Activated CD4-positive, alpha-beta T cell treated with anti-CD3 and anti-CD28 coated beads for 36 hours (primary cell): ENCODE measurements at places on chromosomes 5 and 9.

DNA sequence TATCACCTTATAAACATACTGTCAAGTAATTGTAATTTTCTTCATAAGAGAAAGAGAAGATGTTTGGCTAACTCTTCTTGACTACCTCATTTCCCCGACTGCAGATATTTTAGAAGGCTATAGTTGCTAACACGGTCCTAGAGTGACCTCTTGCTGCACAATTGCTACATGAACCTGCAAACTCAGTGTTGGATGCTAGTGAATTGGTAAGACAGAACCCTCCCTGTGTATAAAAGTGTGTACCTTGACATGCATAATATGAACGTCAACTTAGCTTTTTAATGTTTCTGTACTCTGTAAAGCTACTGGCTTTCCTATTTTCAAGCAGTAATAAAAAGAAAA, 46.7 kb upstream of the CER1 start:
- DNase-seq, result no peak

DNA sequence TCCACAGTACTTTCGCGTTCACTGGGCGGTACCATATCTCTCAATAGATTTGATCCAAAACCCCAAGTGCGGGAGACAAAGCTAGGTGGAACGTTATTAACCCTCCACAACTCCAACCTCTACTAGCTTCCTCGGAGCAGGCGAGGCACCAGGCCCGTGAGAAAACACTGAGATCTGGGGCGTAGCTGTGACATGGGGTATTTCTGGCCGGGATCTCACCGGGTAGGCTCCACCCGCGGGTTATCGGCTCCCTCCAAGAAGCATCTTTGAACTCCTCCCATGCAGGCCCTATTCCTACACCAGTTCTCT, 350 bp upstream of the SLC25A46 start:
- no peak for DNase-seq

GRCh38 chr9:124010665-124011321, 775 bp upstream of the LHX2 start:
- peak; percentile 36 for DNase-seq

- no peak for DNase-seq
Observed at GRCh38 chr5:3385991-3386519, 209.6 kb upstream of the IRX1 start.

DNA sequence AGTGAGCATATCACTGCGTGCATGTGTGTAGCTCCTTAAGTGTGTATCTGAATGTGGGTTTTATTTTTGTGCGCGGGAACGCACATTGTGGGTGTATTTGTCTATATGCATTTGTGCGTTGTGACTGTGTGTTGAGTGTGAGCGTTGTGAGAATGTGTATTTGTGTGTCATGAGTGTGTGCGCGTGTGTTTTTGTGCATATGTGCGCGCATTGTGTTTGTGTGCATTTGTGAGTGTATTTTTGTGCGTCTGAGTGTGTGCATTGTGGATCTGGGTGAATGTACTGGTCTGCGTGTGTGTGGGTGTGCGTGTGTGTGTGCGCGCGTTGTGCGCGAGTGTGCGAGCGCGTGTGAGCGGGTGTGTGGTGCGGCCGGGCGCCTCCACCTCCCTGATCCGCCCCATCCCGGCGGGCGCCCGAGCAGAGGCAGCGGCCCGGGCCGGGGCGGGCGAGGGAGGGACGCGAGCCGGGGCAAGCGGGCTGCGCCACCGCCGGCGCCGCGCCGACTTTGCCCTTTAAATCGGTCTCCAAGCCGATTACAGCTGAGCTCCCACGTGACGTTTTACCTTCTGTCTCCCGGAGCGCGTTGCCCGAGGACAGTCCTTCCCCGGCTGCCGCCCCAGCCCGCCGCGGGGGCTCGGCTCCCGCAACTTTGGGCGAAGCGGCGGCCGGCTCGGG, at the start of gene RASGRF2:
Gene RASGRF2, plus strand, starts transcription at position 596 of the 675 bp plus-strand sequence. CDS start 376 bp downstream, outside the sequence.
- DNase-seq, result peak; percentile 76

- no peak for DNase-seq
Observed at GRCh38 chr5:151896031-151896691, 28.5 kb downstream of the GLRA1 start.

DNA sequence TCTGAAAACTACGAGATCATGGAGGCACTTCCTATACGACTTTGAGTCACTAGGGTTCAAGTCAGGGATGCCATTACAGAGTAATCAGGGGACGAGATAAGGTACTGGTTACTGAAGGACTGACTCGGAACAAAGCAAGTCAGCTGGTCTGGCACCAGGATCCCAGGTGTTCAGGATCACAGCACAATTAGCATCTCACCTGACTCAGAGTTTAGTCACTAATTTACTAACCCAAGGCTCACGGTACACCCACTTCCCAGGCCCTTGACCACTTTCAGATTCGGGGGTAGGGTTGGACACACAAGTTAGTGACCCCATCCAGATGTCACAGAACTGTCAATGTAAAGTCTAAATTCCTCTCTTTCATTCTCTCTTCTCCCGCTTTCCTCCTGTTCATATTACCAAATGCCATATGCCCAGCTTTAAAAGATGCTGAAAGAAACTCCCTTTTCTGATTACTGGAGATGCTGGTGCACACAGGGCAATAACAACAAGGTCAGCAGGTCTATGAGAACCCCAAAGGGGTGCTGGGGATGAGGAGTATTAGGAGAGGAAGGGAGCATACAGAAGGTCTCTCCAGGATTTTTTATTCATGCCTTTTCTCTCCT, 657.8 kb downstream of the TLE1 start:
- DNase-seq, result no peak

- no peak for DNase-seq
Observed at GRCh38 chr5:30034870-30035269, 1158.6 kb upstream of the CDH6 start.

- no peak for DNase-seq
Observed at GRCh38 chr9:21674894-21675293, 127.5 kb upstream of the MTAP start.

DNA sequence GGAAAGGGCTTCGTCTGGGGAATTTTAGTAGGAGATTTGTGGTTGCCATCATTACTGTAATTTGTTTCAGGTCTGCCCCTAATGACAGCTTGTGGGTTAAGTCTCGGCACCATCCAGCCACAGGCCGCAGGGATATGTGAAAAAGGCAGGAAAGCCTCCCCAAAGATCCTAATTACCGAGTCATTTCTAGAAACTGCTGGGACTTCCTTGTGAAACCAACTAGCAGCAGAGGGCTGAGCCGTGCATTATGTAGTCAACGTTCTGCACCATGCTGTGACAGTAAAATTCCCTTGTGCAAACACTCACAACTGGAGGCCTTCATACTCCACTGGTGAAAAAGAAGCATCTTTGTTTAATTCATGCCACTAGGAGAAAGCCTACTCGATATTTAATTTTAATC, 230.3 kb downstream of the MPDZ start:
- no peak for DNase-seq

DNA sequence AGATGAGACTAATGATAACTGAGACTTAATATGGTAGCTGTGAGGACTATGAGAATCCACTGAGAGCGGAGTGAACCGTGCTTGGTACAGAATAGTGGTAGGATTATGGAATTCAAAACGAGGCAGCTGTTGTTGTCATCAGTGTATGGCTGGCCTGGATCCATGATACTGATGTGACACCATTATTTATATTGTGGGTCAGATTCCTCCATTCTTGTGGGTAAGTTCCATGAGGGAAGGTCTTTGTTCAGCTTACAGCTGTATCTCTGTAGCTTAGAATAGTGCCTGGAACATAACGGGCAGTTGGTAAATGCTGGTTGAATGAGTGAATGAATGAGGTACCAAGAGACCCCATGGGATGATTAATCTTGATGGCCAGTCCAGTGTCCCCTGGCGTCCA, 61.8 kb downstream of the ACER2 start:
- DNase-seq, result no peak

DNA sequence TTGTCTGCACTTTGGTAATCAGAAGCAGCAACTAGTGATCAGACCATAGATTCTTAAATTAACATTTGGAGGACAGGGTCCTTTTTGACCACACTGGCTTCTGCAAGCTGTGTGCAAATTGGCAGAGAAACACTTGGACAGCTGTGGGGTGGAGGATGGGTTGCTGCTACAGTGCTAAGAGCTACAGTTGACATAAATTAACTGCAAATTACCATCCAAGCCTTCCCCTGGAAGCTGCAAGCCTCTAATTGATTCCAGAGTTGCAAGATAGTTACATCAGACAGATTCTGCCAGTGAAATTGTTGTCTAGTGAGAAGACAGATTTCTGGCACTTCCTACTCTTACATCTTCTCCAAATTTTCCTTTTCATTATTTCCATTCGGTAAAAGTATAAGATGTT, 517.7 kb downstream of the DIRAS2 start:
- no peak for DNase-seq

DNA sequence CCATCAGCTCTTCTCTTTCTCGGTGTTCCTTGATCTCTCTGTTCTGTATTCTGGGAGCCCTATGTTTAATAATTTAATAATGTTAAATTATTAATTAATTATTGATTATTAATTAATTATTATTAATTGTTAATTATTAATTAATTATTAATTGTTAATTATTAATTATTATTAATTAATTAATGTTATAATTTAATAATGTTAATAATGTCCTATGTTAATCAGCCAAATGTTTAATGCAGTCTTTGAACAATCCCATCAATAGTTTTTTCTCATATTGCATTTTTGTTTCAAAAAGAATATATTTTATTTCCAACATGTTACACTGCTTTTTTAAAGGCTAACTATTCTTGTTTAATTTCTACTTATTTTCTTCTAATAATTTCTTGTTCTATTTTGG, 26.2 kb downstream of the MGAT1 start:
- DNase-seq, result no peak

- DNase-seq, result no peak
Observed at GRCh38 chr9:112601636-112602035, 115.0 kb downstream of the KIAA1958 start.

GRCh38 chr5:73814233-73814846, 188.3 kb downstream of the ARHGEF28 start:
- DNase-seq, result no peak

DNA sequence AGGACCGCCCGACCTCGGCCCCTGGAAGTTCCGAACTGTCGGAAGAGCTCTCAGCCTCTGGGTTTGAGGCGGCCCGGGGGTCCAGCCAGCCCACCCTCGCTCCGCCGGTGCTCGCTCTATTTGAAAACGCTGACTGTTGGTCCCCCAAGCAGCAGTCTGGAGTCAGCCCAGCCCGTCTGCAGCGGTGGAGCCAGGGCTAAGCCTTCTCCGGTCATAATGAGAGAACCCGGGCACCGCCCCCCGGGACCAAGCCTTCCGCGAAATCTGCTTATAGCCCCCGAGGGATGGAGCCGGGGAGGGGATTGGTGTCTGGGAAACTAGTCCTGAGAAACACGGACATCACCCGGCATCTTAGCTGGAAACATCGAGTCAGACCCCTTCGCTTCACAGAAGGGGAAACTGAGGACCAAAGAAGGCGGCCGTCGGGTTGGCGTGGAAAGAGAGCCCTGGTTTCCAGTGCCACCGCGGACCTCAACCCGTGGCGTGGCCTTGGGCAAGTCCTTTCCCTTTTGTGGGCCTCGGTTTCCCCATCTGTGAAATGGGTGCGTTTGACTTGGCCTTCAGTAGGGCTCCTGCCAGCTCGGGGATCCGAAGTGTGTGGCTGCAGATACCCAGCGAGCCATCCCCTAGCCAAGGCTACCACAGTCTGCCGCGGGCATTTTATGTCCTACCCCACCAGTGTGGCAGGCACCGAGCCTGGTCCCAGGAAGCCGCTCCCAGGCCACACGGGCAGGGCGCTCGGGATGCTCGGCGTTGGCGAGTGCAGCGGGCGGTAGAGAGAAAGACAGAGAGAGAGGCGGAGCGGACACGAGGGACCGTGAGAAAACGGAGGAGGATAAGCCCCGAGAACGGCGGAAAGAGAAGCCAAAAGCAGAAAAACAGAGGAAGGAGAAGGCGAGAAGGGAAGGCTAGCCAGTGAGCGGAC, 857 bp downstream of the ADAM19 start:
- peak; percentile 54 for DNase-seq

- no peak for DNase-seq
Observed at GRCh38 chr5:178206166-178207101, 2.1 kb downstream of the HNRNPAB start.

DNA sequence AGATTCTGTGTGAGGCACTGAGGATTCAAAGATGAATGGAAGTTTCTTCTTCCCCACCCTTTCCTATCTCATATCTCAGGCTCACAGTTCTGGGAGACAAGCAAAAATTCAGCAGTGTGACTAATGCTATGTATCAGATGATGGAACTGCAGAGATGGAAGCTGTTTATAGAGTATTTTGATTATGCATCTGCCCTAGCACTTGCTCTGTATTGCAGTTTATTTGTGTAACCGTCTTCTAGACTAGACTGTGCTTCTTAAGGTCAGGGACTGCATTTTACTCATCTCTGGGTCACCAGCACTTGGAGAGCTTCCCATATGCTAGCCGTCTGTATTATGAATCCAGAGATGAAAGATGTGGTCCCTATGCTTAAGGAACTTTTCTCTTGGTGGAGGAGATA, 12.6 kb downstream of the CAVIN4 start:
- DNase-seq, result no peak

DNA sequence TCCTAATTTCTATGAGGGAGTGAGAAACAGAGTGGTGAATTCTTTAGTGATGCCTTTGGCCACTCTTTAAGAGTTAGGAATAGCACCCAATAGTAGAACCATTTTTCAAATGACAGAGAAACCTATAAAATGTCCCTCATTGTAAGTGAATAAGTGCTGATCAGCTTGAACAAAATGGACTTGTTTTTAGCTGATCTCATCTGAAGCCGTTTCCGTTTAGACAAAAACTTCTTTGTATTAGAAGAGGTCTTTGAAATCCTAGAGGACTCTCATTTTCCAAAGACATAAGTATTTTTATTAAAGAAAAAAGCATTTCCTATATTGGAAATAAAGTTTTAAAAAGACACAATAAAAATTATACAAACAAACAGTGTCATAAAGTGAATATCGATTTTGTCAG, 273.9 kb downstream of the ARHGEF28 start:
- no peak for DNase-seq

GRCh38 chr9:114720086-114720676, 38.2 kb upstream of the TEX48 start:
- no peak for DNase-seq

DNA sequence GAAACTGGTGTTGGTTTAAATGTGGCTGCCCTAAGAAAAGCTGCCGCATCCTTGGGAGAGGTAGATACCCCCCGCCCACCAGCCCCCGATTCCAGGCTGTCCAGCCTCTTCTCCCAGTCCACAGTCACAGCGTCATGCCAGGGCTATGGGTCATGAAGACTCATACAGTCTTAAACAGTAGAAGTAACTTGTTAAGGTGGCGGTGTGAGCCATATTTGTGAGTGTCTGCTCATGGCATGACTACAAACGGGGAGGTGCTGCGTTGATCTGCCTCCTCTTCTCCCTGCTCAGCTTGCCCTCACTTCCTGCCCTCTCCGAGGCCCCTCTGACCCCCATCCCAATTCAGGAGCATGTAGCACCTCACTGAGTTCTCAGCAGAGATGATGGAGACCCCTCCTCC, 20.8 kb downstream of the FGD3 start:
- DNase-seq, result peak; percentile 67

DNA sequence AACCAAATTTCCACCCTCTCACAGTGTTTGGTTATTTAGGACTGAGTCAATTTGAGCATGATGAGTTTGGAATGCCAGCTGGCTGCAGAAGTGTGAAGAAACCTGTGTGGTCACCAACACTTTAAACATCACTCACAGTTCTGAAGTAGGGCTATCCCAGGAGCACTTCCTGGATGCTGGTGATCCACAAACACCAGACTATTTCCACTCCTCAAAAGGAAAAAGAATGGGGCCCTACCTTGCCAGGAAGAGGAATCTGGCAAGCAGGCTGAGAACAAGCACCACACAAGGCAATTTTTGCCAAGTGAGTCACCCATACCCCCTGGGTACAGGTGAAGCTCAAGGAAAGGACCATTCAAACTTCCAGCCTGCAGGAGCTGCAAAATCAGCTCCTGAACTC, 294.2 kb upstream of the PTGER4 start:
- DNase-seq, result peak; percentile 16

GRCh38 chr5:112555691-112556090, 136.6 kb upstream of the EPB41L4A start:
- DNase-seq, result no peak
